ENCODE measurements at places on chromosomes 5 and 9.
A peak's percentile ranks its signal among the peaks of the same experiment; 100 is the strongest.

GRCh38 chr5:73966451-73966850, 340.5 kb downstream of the ARHGEF28 start:
- DNase-seq, result no peak

DNA sequence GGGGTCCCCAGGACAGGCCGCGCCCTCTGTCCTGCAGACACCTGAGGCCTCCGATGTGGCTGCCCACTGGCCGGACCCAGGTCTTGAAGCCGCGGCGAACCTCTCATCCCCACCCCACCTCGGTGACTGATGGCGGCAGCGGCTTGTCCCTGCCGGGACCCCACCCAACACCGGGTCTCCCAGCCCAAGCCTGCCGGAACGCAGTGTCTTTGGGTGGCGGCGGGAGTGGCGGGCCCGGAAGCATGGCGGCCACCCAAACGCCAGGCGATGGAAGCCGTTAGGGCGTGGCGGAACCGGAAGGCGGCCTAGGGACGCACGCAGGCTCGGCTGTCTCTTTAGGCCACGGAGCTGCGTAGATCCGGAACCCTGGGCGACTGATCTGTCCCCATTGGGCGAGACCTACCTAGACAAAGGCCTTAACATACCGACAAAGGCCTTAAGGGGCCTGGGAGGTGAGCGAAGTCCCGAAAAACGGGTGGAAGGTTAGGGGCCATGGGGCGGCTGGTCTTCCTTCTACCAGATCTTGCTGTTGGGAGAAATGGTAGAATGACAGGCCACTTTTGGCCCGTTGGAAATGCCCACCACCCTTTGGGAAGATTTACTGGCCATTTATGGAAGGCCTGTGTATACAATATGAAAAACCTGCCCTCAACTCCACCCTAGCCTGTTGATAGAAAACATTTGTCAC, 94.6 kb upstream of the SMC2 start:
- DNase-seq, result no peak

DNA sequence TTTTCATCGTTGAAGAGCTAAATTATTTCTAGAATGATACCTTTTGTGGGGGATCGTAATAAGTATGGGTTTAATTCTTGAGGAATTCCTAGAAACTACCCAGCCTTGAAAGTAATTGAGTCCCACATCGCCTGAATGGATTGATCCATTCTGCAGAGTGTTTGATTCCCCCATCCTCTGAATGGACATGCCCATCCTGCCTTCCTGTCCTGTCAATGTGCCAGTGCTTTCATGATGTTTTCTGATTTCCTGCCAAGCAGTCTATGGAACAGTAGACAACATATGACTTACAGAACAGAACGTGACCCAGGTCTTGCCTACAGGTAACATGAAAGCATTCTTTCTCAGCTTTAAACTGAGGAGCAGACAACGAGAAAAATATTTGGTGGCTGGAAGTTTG, 319.2 kb downstream of the DRD1 start:
- no peak for DNase-seq

GRCh38 chr5:172943906-172944305, 15.3 kb upstream of the RPL26L1 start:
- DNase-seq, result no peak

GRCh38 chr9:76687861-76688391, 76.3 kb upstream of the PCA3 start:
- DNase-seq, result no peak

GRCh38 chr5:155938051-155938450, 388.9 kb upstream of the SGCD start:
- DNase-seq, result no peak

- no peak for DNase-seq
Observed at GRCh38 chr9:33697171-33697570, 98.2 kb upstream of the PRSS3 start.

DNA sequence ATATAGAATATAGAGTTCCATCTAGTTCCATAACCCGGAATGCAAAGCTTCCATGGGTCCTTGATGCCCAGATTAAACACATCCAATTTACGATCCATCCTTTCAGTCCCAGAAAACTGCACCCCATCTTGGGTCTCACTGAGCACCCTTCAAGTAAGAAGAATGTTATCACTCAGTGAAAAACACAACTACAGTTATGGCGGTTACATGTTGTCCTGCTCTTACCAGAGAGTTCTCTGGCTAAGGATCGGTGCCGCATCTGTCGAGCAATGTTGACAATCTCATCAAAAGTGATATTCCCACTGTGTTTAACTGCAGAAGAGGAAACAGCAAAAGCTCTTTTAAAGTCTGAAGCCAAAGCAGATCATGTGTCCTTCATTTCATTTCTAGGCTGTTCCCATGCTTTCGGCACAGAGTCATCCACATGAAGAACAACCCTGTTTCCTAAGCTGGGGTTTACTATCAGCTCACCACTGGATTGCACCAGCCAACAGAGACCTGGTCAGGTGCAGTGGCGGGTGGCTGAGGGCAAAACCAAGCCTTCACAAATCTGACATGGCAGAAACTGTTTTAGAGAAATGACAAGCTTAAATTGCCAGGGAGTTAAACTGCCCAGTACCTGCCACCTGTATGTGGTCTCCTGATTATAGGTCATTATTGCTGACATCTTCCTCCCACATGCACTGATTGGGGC, 2.9 kb downstream of the RPL12 start:
- DNase-seq, result no peak

- DNase-seq, result no peak
Observed at GRCh38 chr5:42719034-42719433, 37.6 kb upstream of the CCDC152 start.

GRCh38 chr5:95686651-95687050, 3.9 kb upstream of the SPATA9 start:
- no peak for DNase-seq

- no peak for DNase-seq
Observed at GRCh38 chr5:158720281-158720680, 379.4 kb downstream of the EBF1 start.

- DNase-seq, result peak; percentile 39
Observed at GRCh38 chr5:2352101-2352861, 399.2 kb downstream of the IRX2 start.

DNA sequence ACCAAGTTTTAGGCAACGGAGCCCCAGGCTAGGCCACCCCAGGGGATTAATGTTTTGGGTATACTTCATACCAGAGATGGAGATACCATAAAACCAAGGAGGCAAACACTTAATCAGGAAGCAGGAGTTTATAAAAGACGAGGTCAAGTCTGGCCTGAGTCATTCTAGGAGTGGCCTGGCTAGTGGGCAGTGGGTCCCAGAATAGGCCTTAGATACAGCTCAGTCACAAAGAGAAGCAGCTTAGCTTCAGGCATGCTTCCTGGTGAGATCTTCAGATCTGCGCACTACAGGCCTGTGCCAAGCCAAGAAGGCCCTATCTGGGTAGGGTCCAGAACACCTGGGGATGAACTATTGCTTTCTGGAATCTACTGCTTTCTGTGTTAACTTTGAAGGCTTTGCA, 20.6 kb upstream of the NR5A1 start:
- DNase-seq, result no peak

- no peak for DNase-seq
Observed at GRCh38 chr9:84775056-84775643, 105.6 kb downstream of the NTRK2 start.

DNA sequence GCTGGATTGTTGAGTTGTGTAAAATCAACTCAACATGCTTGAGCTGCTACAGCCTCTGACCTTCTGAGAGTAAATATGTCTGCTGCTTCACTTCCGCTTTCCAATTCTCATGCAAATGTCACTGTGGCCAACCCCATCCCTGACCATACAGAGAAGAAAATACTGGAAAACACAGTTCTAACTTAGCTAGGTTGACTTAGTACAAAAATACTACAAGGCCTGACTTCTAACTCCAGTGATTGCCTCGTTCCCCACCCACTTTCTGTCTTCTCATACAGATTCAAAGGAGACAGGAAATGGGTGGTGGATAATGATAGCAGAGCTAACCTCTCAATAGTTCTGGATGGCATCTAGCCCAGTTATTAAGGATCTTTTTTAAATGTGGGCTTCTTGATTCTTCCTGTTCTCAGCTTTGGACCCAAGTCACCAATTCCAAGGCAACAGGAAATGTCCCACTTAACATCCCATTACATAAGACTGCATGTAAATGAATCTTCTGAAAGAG, 226.6 kb upstream of the SLC24A2 start:
- DNase-seq, result no peak

- DNase-seq, result peak; percentile 41
Observed at GRCh38 chr5:160382346-160382745, 11.9 kb upstream of the C1QTNF2 start.

- DNase-seq, result no peak
Observed at GRCh38 chr5:154406826-154407225, 39.0 kb upstream of the SAP30L start.

GRCh38 chr5:114686356-114686755, 324.5 kb downstream of the KCNN2 start:
- no peak for DNase-seq

- no peak for DNase-seq
Observed at GRCh38 chr5:36272136-36272690, 29.5 kb downstream of the RANBP3L start.

GRCh38 chr5:150615141-150615699, 25.2 kb upstream of the SYNPO start:
- peak; percentile 72 for DNase-seq

DNA sequence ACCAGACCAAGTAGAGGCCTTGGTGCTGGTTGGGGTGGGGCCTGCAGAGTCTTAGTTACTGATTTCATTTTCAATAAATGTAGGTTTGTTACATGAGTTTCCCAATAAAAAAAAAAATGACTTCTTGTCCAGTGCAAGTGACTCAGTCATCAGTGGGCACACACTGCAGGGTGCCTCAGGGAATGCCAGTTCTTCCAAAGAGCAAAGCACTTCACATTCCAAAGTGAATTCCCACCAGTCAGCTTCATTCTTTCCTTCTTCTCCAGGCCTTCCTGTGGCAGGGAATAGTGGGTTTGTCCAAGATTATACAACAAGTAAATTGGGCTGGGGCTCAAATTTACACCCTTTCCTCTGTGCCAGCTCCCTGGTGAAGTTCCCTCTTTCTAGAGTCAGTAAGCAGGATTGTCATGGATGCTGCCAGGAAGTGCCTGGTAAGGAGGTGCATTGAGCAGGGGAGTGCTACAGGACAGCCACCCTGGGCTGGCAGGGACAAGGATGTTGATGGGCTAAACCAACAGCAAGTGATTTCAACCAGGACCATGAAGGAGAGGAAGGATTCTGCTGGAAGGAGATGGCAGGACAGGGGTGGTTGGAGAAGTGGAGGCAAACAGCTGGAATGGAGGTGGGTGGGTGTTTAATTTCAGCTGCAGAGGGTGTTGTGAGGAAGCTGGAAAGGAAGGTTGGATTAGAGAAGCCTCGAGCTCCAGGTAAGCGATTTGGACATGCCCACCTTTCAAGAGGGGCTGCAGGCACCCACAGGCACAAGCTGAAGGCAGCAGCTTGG, 3.7 kb upstream of the B4GALT7 start:
- no peak for DNase-seq

DNA sequence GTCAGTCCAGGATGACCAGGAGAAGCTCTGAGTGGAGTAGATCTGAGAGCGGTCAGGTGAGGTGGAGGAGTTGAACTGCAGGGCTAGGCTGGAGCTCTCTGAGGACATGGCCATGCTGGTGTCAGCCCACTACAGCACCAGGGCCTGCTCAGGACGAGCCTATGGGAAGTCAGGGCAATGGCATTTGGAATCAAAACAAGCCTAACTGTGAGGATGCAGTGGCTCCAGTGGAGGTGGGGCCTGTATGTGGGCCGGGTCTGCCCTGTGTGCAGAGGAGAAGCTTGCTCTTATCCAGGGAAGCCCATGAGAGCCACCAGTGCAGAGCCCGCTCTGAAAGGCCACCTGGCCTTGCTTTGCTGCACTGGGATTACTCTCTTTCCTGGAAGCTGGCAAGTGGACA, 11.1 kb downstream of the CXCL14 start:
- no peak for DNase-seq

- DNase-seq, result no peak
Observed at GRCh38 chr5:93893075-93893474, 151.7 kb upstream of the POU5F2 start.

DNA sequence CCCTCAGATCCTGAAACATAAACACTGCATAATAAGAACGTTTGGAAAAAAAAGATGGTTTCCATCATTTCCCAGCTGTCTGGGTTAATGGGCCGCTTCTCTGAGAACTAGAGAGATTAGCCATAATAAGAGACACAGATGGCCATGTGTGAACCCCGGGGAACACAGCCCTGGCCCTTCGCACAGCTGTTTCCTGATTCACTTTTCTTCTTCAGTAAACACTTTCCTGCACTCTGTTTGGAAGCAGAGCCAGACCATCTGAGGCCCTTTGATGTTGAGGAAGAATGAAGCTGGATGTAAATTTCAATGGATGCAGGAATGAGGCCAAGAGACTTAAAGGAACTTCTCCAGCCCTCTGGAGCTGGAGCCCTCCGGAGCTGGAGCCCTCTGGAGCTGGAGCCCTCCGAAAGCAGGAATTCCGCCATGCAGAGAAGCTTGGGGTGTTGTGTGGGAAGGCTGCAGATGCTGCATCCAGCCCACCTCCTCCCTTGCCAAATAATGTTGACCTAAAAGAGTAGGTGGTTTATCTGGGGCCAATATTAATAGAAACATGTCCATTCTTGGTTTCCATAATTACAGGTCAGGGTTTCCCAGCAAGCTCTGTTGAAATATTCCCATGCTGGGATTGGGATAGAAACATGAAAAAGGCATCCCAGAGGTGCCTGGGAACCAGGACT, 218.9 kb downstream of the NXNL2 start:
- peak; percentile 51 for DNase-seq

- DNase-seq, result no peak
Observed at GRCh38 chr9:136734837-136735496, 7.8 kb downstream of the LCN10 start.

DNA sequence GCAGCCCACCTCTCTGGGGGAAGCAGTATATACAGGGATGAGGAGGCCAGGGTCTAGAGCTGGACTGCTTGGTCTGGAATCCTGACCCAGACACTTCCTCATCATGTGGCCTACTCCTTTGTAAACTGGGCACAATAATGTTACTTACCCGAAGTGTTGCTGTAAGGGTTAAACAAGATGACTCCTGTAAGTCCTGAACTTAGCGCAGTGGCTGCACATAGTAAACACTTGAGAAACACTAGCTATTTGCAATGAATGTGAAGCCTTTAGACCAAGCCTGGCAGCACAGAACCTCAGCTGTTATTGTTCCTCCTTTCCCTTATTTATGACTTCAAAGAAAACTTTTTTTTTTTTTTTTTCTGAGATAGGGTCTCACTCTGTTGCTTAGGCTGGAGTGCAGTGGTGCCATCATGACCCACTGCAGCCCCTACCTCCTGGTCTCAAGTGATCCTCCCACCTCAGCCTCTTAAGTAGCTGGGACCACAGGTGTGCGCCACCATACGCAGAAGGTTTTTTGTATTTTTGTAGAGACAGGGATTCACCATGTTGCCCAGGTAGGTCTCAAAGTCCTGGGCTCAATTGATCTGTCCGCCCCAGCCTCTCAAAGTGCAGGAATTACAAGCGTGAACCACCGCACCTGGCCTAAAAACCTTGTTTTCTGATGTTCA, 96.2 kb upstream of the IL6ST start:
- DNase-seq, result no peak

GRCh38 chr5:96084874-96085506, 123.3 kb upstream of the ELL2 start:
- DNase-seq, result no peak

GRCh38 chr5:138951091-138951985, 76.2 kb upstream of the LRRTM2 start:
- DNase-seq, result no peak

All from NCI-H2171 (cell line).